ENCODE measurements at places on chromosomes 3 and 15. TPM values are rescaled to one million over a fixed set of nuclear protein-coding genes. Genes with fewer than 3 reads are reported as not detected.

The GASK1A gene
- 6.3 TPM for total RNA-seq

The RPS17 gene
- 704 TPM for total RNA-seq

GRCh38 chr3:17845026-17845812 lies 102.8 kb upstream of the TBC1D5 start:
- H3K4me1 ChIP-seq: no peaks in the 10 kb centered on the region
- no peak for DNase-seq
- H3K4me3 ChIP-seq: no peak overlapping the region
- no peak overlapping the region for H3K27ac ChIP-seq

- no peaks in the 10 kb centered on the region for H3K36me3 ChIP-seq
- no peak for DNase-seq
- no peak overlapping the region for H3K4me3 ChIP-seq
Observed at GRCh38 chr15:58486062-58486461, 54.3 kb downstream of the LIPC start.

Measured in Peyer's patch (tissue), 4 donors.